Mesenteric fat pad (tissue), 1 donor: ENCODE measurements at places on chromosomes 16 and 17. TPM values are rescaled to one million over a fixed set of nuclear protein-coding genes. Genes with fewer than 3 reads are reported as not detected.

- DNase-seq: no peak
Observed at GRCh38 chr17:82687871-82688270, 10.6 kb downstream of the RAB40B start.

The FOXN1 gene
- total RNA-seq: not detected

The GNG13 gene
- total RNA-seq: not detected

The CFAP97D1 gene
- not detected for total RNA-seq

DNA sequence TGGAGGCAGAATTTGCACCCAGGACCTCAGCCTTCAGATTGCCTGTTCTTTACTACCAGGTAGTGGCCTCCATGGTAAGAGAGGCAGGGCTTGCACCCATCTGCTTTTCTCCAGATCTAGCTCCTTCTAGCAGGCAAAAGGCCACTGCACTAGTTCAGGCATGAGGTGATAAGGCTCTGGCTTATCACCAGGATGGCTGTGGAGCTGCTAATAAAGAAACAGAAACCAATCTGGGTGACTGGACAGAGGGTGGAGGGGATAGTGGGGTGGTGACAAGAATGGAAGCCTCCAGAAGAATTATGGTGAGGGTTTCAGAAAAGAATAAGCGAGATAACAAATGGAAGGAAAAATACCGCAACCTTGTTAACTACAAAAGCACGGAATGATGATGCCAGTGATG is 15.5 kb upstream of the SUPT4H1 start:
- DNase-seq: no peak

The KCNJ2 gene
- 3.2 TPM for total RNA-seq

The IGSF6 gene
- total RNA-seq: 14.7 TPM

GRCh38 chr16:81106826-81107503 is 10.8 kb upstream of the GCSH start:
- DNase-seq: no peak

GRCh38 chr16:19166500-19166899 is 1.5 kb upstream of the SYT17 start:
- DNase-seq: no peak

DNA sequence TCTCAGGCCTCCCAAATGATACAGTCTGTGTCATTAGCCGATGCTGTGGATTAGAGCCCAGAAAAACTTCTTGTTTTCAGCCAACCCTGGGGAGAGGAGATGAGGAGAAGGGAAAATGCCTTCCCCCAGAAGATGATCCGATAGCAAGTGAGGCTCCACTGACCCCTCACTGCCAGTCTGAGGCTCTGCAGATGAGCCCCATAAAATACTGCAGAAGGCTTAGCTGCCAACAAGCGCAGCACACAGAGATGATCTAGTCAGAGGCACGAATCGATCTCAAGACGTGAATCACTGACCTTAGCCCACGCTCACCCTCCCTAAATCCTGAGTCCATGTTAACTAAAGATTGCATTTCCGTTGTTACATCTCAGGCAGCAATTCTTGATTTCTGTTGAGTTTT is 31.5 kb downstream of the SALL1 start:
- DNase-seq: no peak

The MYLK3 gene
- 0.58 TPM for total RNA-seq

The EPX gene
- not detected for total RNA-seq

DNA sequence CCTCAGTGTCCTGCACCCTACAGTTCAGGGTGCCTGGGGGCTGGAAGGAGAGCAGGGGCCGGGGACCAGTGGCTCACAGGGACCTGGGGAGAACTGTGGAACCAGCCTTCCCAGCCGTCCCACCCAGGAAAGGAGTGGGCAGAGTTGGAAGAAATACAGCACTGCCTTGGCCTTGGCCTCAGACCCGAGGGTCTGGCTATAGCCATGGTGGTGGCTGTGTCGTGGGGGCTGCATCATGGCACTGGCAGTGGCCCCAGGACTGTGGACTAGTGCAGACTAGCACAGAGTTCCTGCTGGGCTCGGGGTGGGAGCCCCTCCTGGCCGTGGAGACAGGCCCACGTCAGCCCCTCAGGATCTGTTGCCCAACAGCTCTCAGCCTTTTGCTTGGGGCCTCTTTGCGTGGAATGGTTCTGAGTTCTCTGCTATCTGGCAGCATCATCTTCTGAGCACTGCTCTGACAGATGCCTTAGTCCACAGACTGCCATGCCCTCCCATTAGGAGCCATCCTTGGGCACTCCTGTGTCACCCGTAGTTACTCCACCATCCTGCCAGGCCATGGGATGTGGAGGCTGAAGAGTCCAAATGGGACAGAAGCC is 12.6 kb upstream of the DNASE1 start:
- DNase-seq: peak; percentile 64
